ENCODE measurements at places on chromosomes 1 and 21. TPM values are rescaled to one million over a fixed set of nuclear protein-coding genes. Genes with fewer than 3 reads are reported as not detected.

GRCh38 chr1:45862008-45862407 is 58.6 kb downstream of the MAST2 start:
- DNase-seq, result no peak

DNA sequence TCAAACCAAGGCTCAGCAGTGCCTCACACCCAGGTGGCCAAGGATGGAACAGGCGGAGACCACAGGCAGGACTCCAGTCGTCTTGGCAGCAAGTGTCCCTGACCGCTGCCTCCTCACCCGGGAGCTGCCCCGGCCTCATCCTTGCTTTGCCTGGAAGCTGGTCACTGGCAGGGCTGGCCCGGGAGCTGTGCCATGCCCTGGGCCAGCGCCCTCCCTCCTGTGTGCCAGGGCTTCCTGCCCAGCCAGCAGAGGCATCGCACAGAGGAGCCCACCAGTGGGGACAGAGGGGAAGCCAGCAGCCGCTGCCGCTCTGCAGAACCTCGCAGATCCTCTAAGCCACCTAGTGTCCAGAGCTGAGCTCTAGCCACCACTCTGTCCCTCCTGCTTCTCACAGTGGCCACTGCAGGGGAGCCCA is 7.8 kb downstream of the CASZ1 start:
- DNase-seq, result peak; percentile 73

- no peak for DNase-seq
Observed at GRCh38 chr1:243596431-243597062, 253.5 kb downstream of the AKT3 start.

- no peak for DNase-seq
Observed at GRCh38 chr1:174239541-174239940, 80.2 kb downstream of the RABGAP1L start.

- DNase-seq, result peak; percentile 13
Observed at GRCh38 chr1:206696812-206697585, 12.3 kb downstream of the MAPKAPK2 start.

Gene LZIC
- total RNA-seq, result 29.1 TPM

Gene SPATA6
- 19.5 TPM for total RNA-seq

Gene LCE6A
- total RNA-seq, result not detected

Data from upper lobe of right lung (tissue), 1 donor.